ENCODE measurements at places on chromosomes 7 and 10. TPM values are rescaled to one million over a fixed set of nuclear protein-coding genes. Genes with fewer than 3 reads are reported as not detected.

GRCh38 chr7:124022551-124022950 lies 10.3 kb downstream of the TMEM229A start:
- DNase-seq = no peak

DNA sequence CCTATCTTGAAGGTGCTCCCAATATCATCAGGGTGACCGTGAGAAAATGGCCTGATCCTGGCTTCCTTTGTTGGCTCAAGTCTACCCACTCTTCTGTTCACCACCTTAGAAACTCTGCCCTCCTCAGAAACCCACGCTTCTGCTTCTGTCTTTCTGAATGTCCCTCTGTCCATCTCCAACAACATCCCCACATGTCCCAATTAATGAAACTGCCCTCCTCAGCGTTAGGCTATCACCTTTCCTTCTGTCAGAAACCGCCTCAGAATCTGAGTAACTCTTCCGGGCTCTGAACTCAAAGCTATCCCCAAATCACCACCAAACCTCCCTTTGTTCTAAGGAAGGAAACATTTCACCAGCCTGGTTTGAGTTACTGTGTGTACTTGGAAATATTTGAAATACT lies 315.8 kb upstream of the ZNF32 start:
- no peak for DNase-seq

GRCh38 chr7:123724817-123725253 lies 24.0 kb downstream of the WASL start:
- DNase-seq = no peak

GOLGA7B gene
- polyA plus RNA-seq = not detected

ODAD2 gene
- polyA plus RNA-seq = 1.7 TPM

GRCh38 chr7:87853237-87853864 lies 22.8 kb downstream of the SLC25A40 start:
- peak; percentile 41 for DNase-seq

ECHS1 gene
- 147 TPM for polyA plus RNA-seq
